T-helper 1 cell (primary cell): ENCODE measurements at places on chromosomes 1 and 21.

DNA sequence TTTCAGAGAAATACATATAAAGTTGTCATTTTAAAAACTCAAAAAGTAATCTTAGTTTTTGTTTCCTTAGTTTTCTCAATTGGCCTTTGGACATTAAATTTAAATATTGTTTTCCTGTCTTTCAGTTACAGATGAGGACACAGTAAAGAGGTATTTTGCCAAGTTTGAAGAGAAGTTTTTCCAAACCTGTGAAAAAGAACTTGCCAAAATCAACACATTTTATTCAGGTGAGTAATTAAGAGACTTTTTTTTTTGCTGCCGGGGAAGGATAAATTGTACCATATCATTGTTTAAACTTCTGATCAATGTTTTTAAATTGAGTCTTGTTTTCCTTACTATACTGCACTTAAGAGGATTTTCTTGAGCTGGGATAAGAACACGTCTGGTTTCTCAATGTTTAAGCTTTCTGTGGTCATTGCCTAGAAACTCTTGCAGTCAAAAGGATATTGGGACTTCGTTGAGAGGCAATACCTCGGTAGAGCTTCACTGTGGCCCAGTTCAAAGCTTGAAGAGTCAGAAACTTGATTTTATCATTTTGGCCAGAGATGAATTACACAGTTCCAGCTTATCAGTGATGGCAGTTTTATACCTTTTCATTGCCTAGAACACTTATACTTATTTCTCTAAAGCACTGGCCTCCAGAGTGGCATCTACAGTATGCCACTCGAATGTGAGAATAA lies 124.9 kb upstream of the KIAA1614 start:
- no peak for DNase-seq

GRCh38 chr21:44658913-44659595 lies 1.3 kb downstream of the KRTAP12-3 start:
- no peak for DNase-seq

DNA sequence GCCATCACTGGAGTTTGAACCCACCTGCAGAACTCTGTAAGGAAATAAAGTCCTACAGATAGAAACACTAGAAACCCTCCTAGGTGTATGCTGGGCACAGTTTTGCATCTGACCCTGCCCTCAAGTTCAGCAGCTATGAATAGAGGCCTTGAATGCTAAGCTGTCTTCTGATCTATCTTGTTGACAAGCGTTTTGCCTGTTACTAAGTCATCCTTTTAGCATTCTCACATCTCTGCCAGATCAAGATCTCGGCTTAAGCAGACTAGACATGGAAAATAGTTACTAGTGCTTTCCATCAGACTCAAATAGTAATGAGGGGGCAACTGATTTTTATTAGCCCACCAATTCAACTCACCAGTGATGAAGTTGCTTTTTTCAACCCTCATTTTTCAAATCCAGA lies 10.5 kb downstream of the TBX15 start:
- no peak for DNase-seq

- DNase-seq: no peak
Observed at GRCh38 chr1:93757256-93758036, 75.8 kb upstream of the BCAR3 start.

GRCh38 chr1:50106095-50106761 lies 2.5 kb upstream of the ELAVL4 start:
- DNase-seq: no peak

GRCh38 chr1:3314491-3315381 lies 139.7 kb upstream of the ARHGEF16 start:
- DNase-seq: no peak

GRCh38 chr1:205935869-205936268 lies 7.4 kb downstream of the SLC26A9 start:
- no peak for DNase-seq

- DNase-seq: no peak
Observed at GRCh38 chr1:72375226-72375625, 92.9 kb upstream of the NEGR1 start.

DNA sequence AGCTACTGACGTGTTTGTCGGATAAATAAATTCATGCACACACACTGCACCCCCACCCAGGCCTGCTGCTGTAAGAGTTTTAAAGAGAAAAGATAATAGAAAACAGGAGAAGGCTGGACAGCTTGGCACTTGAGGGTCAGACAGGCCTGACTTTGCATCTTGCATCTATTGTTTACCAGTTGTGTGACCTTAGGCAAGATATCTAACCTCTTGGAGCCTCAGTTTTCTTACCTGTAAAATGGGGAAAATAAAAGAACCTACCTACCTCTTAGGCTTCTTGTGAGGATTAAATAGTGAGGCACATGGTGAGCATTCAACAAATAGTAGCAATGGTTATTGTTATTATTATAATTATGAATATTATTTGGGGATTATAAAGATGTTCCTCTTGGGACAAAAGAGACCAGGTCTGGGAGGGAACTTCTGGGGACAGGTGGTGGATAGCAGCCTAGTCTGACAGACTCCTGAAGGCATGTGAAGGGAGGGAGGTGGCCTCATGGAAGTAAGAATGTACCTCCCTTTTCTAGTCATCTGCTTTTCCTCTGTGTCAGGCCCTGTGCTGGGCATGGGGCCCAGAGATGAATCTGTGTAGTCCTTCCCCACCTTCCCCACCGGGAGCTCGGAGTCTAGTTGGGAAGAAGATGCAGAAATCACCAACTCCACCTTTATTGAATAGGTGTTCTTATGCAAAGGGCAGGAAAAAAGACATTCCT lies 18.3 kb upstream of the EPB41 start:
- no peak for DNase-seq

- no peak for DNase-seq
Observed at GRCh38 chr1:215526147-215526845, 40.8 kb upstream of the KCTD3 start.

DNA sequence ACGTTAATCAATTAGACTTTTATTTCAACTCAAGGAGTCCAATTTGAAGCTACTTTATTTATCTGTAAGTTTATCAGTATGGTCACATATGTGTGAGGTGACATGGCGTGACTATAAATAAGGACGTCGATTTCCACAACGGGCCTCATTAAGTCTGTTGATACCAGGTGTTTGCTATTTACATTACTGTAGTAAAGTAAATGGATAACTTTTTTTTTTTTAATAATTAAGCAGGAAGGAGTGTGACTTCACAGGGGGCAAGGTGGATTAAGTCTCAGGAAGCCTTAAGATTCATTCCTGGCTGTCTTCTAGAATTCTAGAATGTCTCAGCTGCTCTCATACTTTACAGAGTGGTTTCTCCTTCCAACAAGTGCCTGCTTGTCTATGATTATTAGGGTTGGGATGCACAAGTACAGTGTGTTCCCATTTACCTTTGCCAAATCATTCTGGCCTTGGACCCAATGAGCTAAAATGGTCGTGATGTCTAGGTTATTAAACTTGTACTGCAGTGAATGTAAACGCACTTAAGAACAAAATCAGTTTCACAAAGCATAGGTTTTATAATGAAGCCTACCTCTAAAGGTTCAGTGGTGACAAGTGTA lies 15.5 kb downstream of the MAP3K7CL start:
- DNase-seq: no peak

- DNase-seq: no peak
Observed at GRCh38 chr21:45862543-45863207, 118.9 kb upstream of the COL6A1 start.

DNA sequence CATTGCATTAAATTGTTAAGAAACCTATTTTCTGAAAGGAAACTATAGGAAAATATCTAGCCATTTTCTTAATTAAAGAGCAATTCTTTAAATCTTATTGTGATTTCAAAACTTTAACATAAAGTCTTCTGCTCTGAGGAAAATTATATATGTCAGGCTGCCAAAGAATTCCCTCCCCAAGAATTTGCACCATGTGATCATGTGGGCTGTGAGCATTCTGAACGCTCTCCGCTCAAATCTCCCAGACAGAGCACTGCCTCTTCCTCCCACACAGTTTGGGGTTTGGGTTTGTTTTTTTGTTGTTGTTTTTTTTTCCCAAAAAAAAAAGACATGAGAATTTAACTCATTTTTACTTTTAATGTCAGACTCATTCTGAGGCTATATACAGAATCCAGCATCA lies 155.9 kb upstream of the PALMD start:
- DNase-seq: no peak

- no peak for DNase-seq
Observed at GRCh38 chr1:169809370-169810095, 14.8 kb upstream of the METTL18 start.

- no peak for DNase-seq
Observed at GRCh38 chr1:175604942-175605286, 138.5 kb downstream of the TNR start.

DNA sequence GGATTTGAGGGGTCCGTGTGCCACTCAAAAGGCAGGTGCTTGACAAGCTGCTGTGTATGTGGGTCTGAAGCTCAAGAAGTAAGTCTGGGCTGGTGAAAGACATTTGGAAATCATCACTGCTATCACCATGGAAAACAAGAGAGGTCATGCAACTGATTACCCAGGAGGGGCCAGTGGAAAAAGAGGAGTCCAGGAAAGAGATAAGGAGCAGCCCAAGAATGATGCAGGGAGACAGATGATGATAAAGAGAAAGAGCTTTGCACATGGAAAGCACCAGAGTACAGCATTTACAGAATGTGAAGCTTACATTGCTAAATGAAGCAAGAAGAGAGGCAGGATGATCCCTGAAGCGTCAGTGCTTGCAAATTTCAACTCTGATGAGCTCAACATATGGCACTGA lies 203.2 kb downstream of the SETD4 start:
- DNase-seq: no peak

DNA sequence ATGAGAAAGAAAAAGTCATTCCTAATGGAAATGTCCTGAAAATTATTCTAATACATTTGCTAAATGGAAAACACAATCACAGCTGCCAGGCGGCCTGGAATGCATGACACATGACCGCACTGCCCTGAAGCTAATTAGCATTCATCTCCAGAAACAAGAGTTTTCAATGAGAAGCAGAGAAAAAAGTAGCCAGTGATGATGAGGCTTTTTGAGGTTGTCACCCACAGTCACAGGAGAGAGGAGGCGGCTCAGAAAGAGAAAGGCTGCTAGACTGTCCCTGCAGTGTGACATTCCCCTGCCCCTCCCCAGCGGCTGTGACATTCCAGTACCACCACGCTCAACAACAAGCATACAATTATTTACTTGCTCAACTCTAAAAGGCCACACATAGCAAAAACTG lies 122.9 kb upstream of the KRTAP19-8 start:
- DNase-seq: peak; percentile 28

- no peak for DNase-seq
Observed at GRCh38 chr21:26397545-26397944, 175.5 kb downstream of the CYYR1 start.
